Activated T-cell treated with anti-CD3 and anti-CD28 coated beads, Interleukin-2, amount 50 U/mL, for 4 hours (primary cell): ENCODE measurements at places on chromosomes 2 and 18. TPM values are rescaled to one million over a fixed set of nuclear protein-coding genes. Genes with fewer than 3 reads are reported as not detected.

Gene FHL2
- 2.6 TPM for total RNA-seq

Gene RAB11FIP5
- total RNA-seq: 5.1 TPM

Gene SCG2
- not detected for total RNA-seq

DNA sequence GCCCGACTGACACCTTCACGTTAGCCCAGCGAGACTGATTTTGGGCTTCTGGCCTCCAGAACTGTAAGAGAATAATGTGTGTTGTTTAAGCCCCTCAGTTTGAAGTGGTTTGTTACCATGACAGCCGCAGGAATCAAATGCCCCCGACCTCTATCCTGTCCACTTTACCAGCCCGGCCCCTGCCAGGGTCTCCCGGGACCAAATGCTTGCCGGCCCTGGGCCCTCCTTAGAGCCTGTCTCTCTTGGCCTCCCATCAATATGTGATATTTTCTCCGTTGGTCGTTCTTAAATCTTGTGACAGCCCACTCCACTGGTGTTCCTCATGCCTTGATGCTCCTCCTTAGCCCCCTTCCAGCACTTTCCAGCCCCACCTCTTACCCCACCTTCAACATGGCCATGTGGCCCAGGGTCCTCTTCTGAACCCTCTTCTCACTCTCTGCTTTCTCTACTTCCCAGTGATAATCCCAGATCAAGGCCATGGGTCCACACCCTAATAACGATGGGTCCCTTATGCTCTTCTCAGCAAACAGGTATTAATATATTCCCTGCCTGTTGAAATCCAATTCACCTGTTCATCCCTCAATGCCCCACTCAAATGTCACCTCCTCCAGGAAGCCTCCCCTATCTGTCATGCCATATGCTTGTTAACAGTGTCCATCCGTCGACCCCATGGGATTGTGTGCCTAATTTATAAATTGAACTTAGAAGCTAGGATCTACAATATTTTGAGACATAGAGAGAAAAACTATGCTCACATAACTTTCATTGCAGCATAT lies 192.8 kb downstream of the ZFP36L2 start:
- DNase-seq: no peak

GRCh38 chr2:175005733-175006264 lies 618 bp upstream of the CHN1 start:
- no peak for DNase-seq

GRCh38 chr18:9616049-9616448 lies 1.7 kb upstream of the PPP4R1 start:
- DNase-seq: no peak

GRCh38 chr2:223797811-223798721 lies 39.3 kb downstream of the AP1S3 start:
- no peak for DNase-seq

DNA sequence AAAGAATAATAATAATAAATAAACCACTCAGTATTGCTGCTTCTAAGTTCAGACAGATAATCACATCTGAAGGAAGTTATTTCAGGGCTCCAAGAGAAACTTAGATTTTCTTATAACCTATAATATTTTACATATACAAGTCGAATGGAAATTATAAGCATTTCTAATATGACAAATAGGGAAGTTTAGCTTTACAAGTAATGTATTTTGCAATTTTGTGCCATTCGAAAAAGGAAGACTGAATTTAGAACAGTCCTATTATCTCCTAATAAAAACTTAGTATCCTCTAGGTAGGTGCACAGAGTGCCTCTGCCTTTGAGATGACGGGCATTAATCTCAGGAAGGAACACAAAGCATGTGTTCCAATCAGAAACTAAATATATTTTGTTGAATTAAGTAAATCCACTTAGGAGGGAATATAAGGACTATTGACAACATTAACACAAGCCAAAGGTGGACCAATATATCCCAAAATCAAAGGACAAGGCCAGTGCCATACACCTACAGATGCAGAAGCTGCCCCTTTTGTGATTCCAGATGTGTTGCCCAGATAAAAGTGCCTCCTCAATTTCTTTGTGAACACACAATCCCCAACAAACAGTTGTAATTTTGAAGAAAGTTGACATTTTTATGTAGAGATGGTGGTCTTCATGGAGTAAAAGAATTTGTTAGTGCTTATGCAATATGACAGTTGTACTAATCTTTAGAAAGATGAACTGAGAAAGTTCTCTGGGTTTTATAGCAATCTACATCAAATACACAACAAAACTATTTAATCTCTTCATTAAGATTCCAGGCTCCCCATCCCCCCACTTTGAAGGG lies 36.6 kb downstream of the PTCD3 start:
- no peak for DNase-seq

DNA sequence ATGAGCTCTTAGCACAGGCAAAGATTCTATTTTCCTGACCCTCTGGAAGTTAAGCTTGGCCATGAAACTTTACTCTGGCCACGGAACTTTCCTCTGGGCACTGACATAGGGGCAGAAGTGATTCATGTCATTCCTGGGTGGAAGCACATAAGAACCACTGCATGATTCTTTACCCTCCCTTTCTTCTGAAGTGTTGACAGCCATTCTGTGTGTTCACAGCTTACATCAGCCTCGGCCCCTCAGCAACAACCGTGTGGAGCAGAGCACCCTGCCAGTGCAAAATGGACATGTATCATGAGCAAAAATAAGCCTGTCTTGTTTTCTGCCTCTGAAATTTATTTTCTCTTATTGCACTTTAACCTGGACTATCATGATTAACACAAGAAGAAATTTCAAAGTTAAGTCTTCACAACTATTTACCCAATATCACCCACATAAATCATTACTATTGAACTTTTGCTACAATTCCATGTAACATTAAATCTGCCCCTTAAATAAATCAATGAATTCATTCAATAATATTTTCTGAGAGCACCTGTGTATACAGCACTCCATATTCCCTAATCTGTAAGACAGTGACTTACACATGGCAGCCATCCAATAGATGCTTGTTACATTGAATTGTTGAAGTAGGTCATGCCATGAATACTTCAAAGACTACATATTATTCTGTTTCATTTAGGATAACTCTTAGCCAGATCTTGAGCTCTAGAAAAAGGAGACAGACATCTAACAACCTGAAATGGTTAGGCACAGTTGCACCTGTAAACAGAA lies 531.9 kb downstream of the IRS1 start:
- DNase-seq: no peak

DNA sequence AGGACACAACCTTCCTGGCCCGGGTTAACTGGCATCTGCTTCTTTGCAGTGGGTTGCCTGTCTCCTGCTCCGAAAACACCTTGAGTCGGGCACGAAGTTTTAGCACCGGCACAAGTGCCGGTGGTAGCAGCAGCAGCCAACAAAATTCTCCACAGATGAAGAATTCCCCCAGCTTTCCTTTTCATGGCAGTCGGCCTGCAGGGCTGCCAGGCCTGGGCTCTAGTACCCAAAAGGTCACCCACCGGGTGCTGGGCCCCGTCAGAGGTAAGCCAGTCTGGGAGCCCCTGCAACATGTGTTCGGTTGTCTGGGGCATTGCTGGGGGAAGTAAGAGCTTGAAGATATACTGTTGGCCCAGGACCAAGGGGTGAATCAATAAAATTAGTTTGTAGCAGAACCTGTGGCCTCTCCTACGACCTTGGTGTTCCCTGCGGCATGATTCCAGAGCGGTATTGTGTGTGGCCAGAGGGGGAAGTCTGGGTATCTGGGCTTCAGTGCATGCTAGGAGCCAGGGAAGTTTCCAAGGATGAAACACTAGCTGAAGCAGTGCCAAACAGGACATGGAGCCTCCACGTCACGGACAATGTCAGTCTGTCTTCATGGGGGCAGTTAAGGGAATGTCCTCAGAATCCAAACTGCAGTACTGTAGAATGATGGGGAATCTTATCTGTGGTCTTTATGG lies 7.8 kb downstream of the AGBL5 start:
- no peak for DNase-seq
